ENCODE measurements at places on chromosomes 5 and 9. TPM values are rescaled to one million over a fixed set of nuclear protein-coding genes. Genes with fewer than 3 reads are reported as not detected.

The ZBTB26 gene
- total RNA-seq, result 5.0 TPM

The PHF19 gene
- total RNA-seq, result 13.8 TPM

GRCh38 chr5:41794471-41794870 lies 75.8 kb downstream of the OXCT1 start:
- no peaks in the 10 kb centered on the region for H3K27me3 ChIP-seq
- no peaks in the 10 kb centered on the region for H3K36me3 ChIP-seq
- DNase-seq, result peak; percentile 76

DNA sequence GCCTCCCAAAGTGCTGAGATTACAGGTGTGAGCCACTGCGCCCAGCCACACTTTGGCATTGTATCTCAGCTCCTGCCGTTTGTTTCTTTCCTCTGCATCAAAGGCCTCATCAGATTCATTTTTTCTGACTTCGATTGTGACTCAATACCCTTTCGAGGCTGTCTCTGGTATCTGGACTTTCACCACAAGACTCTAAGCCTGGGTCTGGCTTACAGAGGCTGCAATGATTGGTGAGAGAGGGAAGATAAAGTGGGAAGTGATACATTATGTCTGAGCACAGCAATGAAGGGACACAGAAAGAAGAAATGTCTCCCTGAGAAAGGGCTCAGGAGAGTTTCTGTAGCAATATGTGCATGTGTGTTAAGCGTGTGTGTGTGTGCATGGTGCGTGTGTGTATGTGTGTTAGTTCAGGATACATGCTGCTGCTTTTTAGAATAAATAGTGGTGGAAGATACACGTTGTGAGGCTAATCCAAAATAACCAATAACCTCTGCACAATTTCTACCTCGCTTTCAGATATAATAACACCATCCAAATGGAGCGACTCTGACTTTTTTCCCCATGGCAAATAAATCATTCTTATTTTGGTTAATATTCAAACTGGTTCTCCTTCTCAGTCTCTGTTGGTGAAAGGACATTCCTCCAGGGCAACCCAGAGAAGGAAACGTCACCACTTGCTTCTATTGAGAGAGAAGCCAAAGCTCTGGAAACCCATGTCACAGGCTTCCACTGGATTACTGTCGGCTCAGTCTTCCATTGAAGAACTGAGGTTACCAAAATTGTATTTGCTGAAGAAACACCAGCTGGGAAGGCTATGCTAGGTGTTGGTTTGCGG lies 8.1 kb upstream of the DAB2 start:
- H3K4me3 ChIP-seq, result no peak overlapping the region
- peaks cover 7% of the 10 kb centered on the region for H3K4me1 ChIP-seq
- DNase-seq, result no peak
- no peaks in the 10 kb centered on the region for H3K36me3 ChIP-seq
- H3K27me3 ChIP-seq, result no peaks in the 10 kb centered on the region

- H3K4me1 ChIP-seq, result no peaks in the 10 kb centered on the region
- H3K27ac ChIP-seq, result no peak overlapping the region
- H3K36me3 ChIP-seq, result no peaks in the 10 kb centered on the region
Measured at GRCh38 chr5:73236541-73237128, 63.6 kb downstream of the TMEM174 start.

GRCh38 chr9:123418052-123418430 lies 62.0 kb downstream of the CRB2 start:
- no peak for DNase-seq
- no peak overlapping the region for H3K4me3 ChIP-seq
- no peak overlapping the region for H3K27ac ChIP-seq

- DNase-seq, result peak; percentile 77
- H3K27me3 ChIP-seq, result no peaks in the 10 kb centered on the region
- H3K36me3 ChIP-seq, result no peaks in the 10 kb centered on the region
Measured at GRCh38 chr5:96629774-96630173, 32.4 kb upstream of the CAST start.
